A549 treated with Hydrocortisone at 1 μM for 4 hours (cell line): ENCODE measurements at places on chromosomes 7 and 10. TPM values are rescaled to one million over a fixed set of nuclear protein-coding genes. Genes with fewer than 3 reads are reported as not detected.

Gene CALML5
- not detected in 5 replicates for total RNA-seq

Gene ANKRD2
- total RNA-seq = 5.6 to 8.9 TPM (median 7.3 TPM) in 5 replicates

Gene TDRD1
- not detected in 5 replicates for total RNA-seq

Gene THSD7A
- total RNA-seq = 1.3 to 2.7 TPM (median 2.2 TPM) in 5 replicates

Gene ANKRD30A
- 0.36 to 0.99 TPM (median 0.86 TPM) in 5 replicates for total RNA-seq

Gene OPN1SW
- total RNA-seq = not detected in 5 replicates
